ACHN (cell line): ENCODE measurements at places on chromosomes 4 and X.
A peak's percentile ranks its signal among the peaks of the same experiment; 100 is the strongest.

- DNase-seq, result no peak
Observed at GRCh38 chr4:108852691-108853090, 89.8 kb upstream of the ETNPPL start.

DNA sequence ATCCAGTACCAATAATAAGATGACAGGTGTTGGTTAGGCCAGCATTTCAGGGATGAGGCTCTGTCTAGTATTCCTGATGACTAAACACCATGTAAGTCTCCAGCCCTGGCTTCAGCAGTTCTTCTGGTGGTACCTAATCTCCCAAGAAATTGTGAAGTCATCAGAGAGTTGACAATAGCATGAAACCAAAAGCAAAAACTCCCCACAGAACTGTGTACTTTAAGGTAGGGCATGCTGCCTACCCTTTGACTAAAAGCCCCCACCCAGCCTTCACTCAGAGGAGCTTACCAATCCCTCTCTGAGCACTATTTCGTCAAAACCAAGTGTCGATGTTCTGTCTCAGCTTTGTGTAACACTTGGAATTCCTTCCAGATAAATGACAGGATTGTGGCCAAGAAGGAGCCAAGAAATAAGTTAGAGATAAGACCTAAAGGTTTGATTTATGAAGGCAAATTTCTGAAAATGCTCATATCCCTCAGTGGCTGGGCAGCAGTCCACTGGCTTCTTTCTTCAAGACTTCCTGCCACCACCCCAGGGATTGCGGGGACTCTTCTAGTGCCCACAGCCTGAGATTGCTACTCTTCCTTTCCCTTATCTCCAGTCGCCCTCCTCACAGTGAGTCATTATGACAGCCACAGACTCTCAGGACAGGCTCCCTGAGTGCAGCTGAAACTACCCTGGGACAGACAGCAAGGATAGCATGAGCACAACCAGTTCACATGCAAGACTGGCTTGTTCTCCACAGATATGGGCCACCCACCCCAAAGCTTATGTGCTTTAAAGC lies 67.3 kb upstream of the LHFPL1 start:
- no peak for DNase-seq

DNA sequence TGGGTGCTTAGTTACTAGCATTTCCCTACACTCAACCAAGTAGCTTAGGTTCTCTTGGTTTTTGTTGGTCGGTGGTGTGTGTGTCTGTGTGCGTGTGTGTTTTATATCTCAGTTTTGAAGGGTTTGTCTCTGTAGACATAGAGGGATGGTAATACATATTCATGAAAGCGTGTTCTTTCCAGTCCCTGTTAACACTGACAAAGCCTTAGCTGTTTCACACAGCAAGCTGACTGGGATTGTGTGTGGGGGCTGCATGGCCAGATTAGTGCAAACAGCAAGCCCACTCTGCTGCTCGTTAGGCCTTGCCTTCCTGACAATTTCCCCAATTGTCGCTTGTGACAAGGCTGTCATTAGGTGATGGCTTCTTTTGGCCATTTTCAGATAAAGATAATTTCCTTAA lies 43.9 kb downstream of the ALPK1 start:
- DNase-seq, result no peak

- DNase-seq, result peak; percentile 37
Observed at GRCh38 chr4:102503301-102503746, 2.2 kb downstream of the NFKB1 start.

DNA sequence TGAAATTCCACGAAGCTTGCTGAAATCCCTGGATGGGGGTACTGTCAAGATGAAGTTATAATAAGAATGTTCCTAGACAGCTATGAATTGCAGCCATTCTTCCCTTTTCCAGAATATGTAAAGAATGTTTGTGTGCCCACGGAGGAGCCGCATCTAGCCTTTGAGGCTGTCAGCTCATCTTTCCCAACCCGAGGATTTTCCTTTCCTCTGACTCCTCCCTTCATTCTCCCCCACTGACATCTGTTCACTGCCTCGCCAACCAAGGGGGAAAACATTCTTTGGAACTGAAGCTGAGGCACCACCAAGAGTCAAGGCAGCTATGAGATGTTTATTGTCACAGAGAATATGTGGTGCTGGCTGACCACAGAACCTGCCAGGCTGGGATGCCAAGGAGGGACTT lies 8.8 kb downstream of the NHSL2 start:
- DNase-seq, result no peak

DNA sequence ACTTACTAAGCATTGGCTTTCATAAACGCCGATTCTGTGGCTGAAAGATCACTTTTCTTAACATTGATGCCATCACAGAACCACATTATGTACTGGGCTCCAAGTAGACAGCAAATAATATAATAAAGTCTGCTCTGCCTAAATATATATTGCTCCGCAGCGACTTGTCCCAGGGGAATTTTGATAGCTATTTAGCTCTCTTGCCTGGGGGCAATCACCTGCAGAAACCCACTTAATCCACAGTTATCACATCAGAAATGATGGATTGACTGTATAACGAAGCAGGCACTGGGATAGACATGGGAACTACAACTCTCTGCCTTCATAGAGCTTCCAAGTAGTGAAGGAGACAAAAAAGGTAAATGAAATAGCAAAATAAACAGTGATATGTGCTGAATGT lies 48.0 kb upstream of the MYOZ2 start:
- no peak for DNase-seq
